ENCODE measurements at places on chromosomes 4 and X.

- no peak for DNase-seq
Observed at GRCh38 chrX:86806786-86807185, 658.5 kb downstream of the DACH2 start.

DNA sequence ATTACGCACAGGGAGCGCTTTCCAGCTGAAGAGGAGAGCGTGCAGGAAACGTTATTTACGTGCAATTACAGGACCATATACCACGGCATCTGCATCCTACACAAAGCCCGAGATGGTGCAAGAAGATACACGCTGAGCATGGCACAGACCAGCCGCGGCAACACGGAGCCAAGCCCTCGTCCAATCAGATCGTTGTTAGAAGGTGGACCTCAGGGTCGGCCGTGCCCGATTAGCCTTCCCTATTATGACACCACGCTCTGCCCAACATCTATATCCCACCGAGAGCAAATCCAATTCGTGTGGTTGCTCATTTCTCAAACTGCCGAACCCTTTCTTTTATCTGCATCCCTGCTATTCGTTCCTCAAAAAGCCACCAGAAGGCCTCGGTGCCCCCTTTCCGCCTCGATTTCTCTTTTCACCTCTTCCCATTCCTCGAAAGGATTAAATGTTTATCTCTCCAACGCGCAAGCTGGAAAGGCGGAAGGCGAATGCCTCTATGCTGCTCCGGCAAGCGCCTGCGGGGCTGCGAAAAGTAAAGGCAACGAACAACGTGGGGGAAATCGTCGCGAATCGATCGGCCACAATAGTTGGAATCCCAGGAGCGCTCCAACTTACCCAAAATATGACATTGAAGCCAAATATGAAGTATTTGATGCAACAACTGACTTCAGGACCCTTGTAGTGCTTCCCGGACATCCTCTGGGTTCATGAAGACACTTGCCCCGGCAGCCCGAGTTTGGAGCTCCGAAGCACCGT is 702 bp downstream of the TSPAN5 start:
- DNase-seq: no peak

GRCh38 chr4:54783402-54784110 is 125.8 kb downstream of the KIT start:
- DNase-seq: no peak

- no peak for DNase-seq
Observed at GRCh38 chr4:8553991-8554405, 26.2 kb upstream of the GPR78 start.

- no peak for DNase-seq
Observed at GRCh38 chr4:40829586-40829985, 79.8 kb downstream of the NSUN7 start.

All from HCT116 (cell line).